ENCODE measurements at places on chromosomes 16 and 17.

DNA sequence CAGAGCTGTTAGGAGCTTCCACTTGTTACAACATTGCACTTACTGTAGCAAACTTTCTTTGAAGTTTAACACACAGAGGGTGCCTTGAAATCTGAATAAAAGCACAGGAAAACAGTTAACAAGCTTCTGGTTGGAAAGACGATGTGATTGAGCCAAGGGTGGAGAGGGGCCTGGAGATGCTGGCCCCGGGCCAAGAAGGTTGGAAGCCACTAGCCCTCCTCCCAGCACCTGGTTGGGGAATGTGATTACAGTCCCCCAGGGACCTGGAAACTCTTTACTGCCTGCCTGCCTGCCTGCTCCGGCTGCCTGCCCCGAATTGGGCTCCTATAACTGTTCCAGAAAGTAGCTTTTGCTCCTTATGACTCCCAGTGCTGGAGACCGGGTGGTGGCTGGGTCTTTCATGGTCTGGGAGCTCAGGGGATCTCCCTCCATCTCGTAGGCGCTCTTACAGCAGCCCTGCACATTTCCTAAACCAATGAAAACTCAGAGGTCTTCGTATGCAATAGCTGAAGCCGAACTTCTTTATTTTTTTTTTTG, 48.0 kb upstream of the ZFHX3 start:
- peak; percentile 7 for DNase-seq

GRCh38 chr16:17471719-17472461, 1.1 kb upstream of the XYLT1 start:
- peak; percentile 68 for DNase-seq

DNA sequence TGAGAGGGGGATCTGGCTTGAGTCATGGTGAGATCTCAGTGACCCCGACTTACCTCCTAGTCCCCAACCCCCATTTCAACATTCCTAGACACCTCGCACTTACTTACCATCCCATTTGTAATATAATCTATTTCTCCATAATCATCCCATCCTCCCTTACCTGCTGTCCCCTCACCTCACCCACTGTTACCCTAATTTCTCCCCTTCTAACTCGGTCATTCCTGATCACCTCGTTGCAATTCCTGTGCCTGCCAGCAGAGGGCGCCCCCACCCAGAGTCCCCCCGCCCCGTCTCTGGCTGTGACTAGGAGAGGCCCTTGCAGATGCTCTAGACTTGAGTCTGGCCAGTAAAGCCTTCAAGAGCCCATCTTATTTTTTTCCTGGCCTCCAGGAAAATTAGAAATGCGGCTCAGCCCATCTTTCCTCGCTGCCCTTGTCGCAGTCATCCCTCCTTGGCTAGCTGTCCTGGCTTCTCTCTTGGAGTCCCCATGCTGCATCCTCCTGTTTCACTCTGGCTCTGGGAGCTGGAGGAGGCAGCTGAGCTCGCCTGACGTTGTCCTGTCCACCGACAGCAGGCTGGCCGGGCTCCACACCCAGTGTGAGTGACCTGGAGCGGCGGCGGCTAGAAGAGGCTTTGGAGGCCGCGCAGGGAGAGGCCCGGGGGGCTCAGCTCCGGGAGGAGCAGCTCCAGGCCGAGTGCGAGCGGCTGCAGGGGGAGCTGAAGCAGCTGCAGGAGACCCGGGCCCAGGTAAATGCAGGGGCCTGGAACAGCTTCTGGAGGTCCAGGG, 5.0 kb downstream of the TBKBP1 start:
- peak; percentile 61 for DNase-seq

GRCh38 chr16:2591476-2592240, 53.8 kb downstream of the PDPK1 start:
- DNase-seq, result no peak

- DNase-seq, result no peak
These were observed 73.7 kb upstream of the MSI2 start for GRCh38 chr17:57182621-57183020.

DNA sequence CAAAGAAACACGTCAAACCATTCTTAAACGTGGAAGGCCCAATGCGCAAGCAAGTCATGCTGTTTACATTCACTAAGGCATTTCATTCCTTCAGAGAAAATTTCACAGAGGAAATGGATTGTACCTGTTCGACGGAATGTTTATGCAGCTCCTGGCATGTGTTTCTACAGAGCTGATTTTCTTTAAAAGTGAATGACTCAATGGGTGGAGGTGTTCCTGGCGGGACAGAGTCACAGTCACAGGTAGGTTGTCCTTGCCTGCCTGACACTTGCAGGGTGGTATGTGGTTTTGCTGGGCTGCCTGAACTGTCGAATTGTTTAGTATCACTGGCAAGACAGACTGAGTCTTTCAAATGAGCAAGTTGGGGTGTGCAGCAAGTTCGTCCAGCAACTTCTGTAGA, 11.6 kb downstream of the PALB2 start:
- no peak for DNase-seq

GRCh38 chr17:31842195-31843069, 16.6 kb downstream of the COPRS start:
- peak; percentile 77 for DNase-seq

- no peak for DNase-seq
These were observed 17.6 kb upstream of the PHF12 start for GRCh38 chr17:28968914-28969295.

DNA sequence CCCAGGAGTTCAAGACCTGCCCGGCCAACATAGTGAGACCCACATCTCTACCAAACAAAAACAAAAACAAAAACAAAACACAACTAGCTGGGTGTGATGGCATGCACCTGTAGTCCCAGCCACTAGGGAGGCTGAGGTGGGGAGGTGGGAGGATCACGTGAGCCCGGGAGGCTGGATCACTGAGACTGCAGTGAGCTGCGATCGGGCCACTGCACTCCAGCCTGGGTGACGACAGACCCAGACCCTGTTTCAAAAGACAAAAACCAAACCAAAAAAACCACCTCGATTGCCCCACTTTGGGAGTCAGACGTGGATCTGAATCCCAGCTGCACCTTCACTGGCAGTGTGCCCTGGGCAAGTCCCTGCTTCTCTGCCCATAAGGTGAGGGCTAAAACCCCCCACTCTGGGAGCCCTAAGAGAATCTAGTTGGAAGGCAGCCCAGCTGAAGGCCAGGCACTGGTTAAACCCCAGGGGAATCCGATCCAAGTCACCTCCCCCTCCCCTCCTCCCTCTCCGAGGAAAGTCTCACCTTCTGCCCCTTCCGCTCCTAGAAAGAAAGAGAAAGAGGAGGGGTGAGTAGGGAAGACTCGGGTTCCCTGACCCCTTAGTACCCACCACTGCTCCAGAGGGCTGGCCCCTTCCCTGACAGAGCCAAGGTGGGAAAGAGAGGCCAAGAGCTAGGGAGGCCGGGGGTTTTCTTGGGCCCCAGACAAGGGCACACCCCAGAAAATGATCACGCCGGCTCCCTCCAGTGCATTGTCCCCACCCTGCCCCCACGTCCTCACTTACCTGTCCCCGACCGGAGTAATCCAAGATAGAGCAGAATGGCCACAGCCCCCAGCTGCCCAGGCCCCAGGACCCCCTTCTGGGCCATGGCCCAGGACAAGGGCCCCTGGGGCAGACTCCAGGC, 647 bp downstream of the PRSS8 start:
- DNase-seq, result no peak

DNA sequence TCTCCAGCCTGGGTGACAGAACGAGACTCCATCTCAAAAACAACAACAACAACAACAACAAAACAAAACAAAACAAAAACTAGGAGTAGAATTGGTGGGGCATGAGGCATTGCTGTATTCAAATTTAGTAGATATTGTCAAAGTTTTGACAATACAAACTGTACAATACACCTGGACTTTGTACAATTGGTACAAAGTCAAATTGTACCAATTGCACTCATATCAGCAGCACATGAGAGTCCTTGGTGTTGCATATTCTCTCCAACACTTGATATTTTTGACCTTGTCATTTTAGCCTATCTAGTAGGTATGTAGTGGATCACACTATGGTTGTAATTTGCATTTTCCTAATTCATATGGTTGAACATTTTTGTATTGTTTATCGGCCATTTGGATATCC, 14.3 kb upstream of the ATF7IP2 start:
- DNase-seq, result no peak

DNA sequence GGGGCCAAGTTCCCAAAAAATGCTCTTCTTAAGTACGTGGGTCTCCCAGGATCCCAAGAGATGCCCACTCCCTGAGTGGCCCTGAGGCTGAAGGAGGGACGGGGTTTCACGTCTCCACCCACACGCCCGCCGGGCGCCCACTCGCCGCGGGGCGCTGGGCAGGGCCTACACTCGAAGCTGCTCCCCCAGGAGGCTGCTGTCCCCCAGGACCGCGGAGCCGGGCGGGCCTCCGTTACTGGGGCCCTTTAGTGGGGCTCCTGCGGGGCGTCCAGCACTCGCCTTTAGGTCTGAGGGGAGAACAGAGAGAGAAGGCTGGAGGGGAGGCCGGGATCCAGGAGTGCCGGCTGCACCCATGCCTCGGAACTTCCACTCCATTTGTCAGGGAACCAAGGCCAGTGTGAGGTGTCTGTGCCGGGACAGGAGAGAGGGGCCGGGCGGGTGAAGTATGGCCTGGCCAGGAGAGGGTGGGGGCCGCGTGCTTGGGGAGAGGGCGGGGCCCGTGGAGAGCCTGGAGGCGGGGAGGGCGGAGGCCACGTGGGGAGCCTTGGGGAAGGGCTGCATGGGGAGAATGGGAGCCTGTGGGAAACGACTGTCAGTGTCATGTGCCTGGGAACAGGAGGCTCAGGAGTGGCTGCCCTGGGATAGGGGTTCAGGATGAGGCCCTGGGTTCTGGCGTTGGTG, 18.8 kb downstream of the NUBP1 start:
- no peak for DNase-seq

GRCh38 chr16:22813948-22814710, at the start of gene HS3ST2:
HS3ST2 (plus strand) TSS chr16:22814162; CDS start chr16:22814611, 449 bp downstream.
- DNase-seq, result peak; percentile 21

DNA sequence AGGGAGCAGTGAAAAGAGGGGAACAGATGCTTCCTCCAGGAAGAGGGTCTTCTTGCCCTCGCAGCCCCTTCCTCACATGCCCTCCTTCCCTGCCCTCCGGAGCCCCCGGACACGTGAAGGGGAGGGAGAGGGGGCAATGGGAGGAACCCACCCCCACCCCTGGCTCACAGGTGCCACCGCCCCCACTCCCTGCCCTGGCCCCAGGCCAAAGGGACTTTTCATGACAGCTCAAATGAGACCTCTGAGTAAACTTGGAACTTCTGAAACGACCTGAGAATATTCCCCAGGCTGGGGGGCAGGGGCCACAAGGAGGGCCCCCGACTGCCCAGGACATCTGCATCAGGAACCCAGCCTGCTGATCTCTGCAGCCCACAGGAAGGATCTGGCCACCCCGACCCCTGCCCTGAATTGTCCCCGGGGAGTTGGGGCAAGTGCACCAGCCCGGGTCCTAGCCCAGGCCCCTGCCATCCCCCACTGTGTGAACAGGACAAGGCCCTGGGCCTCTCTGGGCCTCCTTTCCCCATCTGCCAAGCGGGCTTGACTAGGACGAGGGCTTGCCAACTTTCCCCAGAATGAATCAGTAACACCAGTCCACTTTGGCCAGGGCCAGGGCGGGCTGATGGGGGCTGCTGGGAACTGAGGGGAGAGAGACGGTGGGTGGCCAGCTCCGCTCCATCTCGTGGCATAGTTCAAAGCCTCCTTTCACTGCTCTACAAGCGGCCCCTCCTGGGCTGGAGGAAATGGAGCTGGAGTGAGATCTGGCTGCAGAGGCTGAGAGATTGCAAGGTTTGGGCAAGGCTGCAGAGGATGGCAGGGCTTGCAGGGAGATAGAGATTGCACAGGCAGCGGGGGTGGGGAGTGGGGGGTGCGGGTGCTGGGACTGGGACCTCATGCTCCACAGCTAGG, 3.8 kb downstream of the IL21R start:
- no peak for DNase-seq

DNA sequence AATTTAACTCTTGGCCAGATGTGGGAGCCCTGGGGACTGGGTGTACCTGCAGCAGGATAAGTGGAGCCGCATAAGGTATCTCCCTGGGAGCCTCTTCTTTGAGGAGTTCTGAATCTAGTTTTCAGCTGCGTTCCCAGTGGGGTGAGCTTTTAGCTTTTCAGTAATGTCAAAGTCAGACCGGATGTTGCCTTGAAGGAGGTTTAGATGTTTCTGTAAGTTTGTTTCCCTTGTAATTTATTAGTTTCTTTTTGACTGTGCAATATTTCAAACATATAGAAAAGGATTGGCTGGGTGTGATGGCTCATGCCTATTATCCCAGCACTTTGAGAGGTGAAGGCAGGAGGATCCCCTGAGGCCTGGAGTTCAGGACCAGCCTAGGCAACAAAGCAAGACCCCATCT, 98.6 kb upstream of the EEF2KMT start:
- DNase-seq, result no peak

DNA sequence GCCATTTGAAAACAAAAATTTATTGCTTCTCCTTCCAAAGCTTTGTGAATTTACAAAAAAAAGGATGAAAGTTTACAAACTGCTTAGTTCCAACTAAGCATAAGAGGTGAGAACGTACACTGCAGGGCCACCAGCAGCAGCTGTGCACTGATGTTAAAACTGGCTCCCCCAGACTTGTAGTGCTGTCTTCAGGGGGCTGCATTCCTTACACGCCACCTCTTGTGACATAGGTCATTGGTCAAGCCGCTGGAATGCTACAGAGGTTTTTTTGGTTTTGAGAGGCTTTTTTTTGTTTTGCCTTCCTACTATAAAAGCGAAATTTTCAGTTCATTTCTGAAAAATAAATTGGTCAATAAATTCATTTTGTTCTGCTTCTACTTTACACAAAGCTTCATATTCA, 6.9 kb downstream of the IFT20 start:
- peak; percentile 35 for DNase-seq

GRCh38 chr17:7281953-7282751, 634 bp downstream of the SLC2A4 start:
- no peak for DNase-seq

- no peak for DNase-seq
These were observed 83.2 kb downstream of the LITAF start for GRCh38 chr16:11503566-11503965.
